ENCODE measurements at places on chromosomes 7 and 10. TPM values are rescaled to one million over a fixed set of nuclear protein-coding genes. Genes with fewer than 3 reads are reported as not detected.
A peak's percentile ranks its signal among the peaks of the same experiment; 100 is the strongest.

DNA sequence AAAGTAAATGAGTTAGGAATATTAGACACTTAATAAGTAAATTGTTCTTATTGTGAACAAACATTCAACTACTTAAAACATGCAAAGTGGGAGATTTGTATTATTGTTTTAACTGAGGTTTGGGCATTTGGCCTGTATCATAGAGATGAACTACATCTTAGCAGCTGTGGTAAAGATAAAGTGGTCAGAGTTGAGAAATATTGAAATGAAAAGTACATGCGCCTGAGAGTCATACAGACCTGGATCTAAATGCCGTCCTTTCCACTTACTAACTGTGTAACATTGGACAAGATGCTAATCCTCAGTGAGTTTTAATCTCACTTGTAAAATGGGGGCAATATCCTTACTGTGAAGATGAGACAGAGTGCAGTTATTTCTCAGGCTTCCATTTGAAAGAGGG is 74.5 kb downstream of the KMT2E start:
- H3K27me3 ChIP-seq, result peaks cover 2% of the 10 kb centered on the region
- no peaks in the 10 kb centered on the region for H3K36me3 ChIP-seq
- DNase-seq, result no peak

GRCh38 chr7:130529417-130529816 is 37.5 kb downstream of the MEST start:
- peaks cover 4% of the 10 kb centered on the region for H3K4me1 ChIP-seq
- H3K36me3 ChIP-seq, result peaks cover 23% of the 10 kb centered on the region
- no peak overlapping the region for H3K27ac ChIP-seq
- no peak for DNase-seq
- H3K27me3 ChIP-seq, result no peaks in the 10 kb centered on the region

ADCYAP1R1 gene
- not detected for polyA plus RNA-seq

DNA sequence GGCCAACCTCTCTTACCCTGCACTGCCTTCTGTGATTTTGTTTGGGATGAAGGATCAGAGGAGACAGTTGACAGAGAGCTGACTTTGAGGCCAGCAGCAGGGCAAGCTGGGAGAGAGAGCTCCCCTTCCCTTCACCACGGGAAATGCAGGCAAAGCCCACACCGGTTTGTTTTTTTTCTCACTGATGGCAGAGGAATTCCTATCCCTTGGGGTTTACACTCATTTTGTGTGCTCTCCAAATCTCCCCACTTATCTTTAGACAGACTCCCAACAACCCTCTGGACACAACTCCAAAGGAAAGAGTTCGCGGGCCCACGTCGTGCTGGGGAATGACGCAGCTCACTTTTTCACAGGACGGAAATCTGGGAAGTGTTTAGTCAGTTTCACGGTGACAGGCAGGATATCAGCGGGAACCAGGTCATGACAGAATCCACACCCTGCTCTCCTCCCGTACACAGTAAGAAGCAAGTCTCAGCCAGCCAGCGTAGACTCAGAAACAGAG is 68.3 kb upstream of the FAM171A1 start:
- no peak overlapping the region for H3K27ac ChIP-seq
- peaks cover 2% of the 10 kb centered on the region for H3K27me3 ChIP-seq
- no peaks in the 10 kb centered on the region for H3K36me3 ChIP-seq
- no peak for DNase-seq
- peaks cover 4% of the 10 kb centered on the region for H3K4me1 ChIP-seq

DNA sequence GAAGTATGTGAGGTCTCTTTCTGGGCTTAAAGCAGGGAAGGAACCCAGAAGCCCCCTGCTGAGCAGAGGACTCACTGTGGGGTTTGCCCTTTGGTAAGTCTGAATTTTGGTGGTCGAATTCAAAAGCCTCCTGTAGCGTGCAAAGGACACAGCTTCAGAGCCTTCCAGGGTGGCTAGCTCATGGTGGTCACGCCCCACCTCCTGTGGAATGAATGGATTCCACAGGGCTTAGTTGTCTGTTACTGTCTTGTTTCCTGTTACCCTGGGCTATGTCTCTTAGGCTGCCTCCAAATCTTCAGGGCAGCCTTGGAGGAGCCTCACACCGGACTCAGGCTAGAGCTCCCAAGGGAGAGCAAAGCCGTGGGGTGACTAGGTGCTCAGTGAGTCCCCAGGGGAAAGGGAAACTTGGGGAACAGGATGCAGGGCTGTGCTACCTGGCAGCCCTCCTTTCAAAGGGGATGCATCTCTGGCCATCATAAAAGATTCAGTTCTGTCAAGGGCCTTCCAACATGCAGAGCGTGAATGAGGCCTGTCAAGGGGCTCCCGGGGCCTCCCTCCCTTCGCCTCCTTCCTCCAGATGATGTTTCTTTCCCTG is 211.7 kb downstream of the CCSER2 start:
- H3K4me1 ChIP-seq, result peaks cover 7% of the 10 kb centered on the region
- H3K27ac ChIP-seq, result no peak overlapping the region
- H3K27me3 ChIP-seq, result peaks cover 4% of the 10 kb centered on the region
- DNase-seq, result no peak
- no peak overlapping the region for H3K4me3 ChIP-seq

- no peaks in the 10 kb centered on the region for H3K4me1 ChIP-seq
- no peak for DNase-seq
- no peak overlapping the region for H3K4me3 ChIP-seq
These were observed 9.0 kb upstream of the CHN2 start for GRCh38 chr7:29185613-29186012.

MMP21 gene
- polyA plus RNA-seq, result not detected

- H3K4me1 ChIP-seq, result no peaks in the 10 kb centered on the region
- no peaks in the 10 kb centered on the region for H3K27me3 ChIP-seq
- H3K4me3 ChIP-seq, result no peak overlapping the region
- no peak overlapping the region for H3K27ac ChIP-seq
- no peaks in the 10 kb centered on the region for H3K36me3 ChIP-seq
- no peak for DNase-seq
These were observed 179.6 kb downstream of the TCERG1L start for GRCh38 chr10:131131726-131132591.

- peaks cover 2% of the 10 kb centered on the region for H3K27me3 ChIP-seq
- H3K4me3 ChIP-seq, result no peak overlapping the region
- DNase-seq, result no peak
- no peaks in the 10 kb centered on the region for H3K36me3 ChIP-seq
- H3K27ac ChIP-seq, result no peak overlapping the region
These were observed 996.8 kb downstream of the KCNMA1 start for GRCh38 chr10:76640806-76641205.

GRCh38 chr10:13105184-13105583 is 5.2 kb downstream of the OPTN start:
- H3K27ac ChIP-seq, result peak overlapping the region; percentile 89
- peak overlapping the region; percentile 57 for H3K4me3 ChIP-seq
- H3K27me3 ChIP-seq, result peaks cover 4% of the 10 kb centered on the region
- no peak for DNase-seq

- H3K27me3 ChIP-seq, result peaks cover 6% of the 10 kb centered on the region
- H3K27ac ChIP-seq, result peak overlapping the region; percentile 98
- no peak for DNase-seq
- H3K4me1 ChIP-seq, result peaks cover 25% of the 10 kb centered on the region
These were observed 657 bp downstream of the CDNF start for GRCh38 chr10:14837003-14837756.

GRCh38 chr10:103514244-103514643 is 20.7 kb downstream of the NEURL1 start:
- peaks cover 6% of the 10 kb centered on the region for H3K4me1 ChIP-seq
- H3K27me3 ChIP-seq, result peaks cover 5% of the 10 kb centered on the region
- no peak for DNase-seq
- no peak overlapping the region for H3K27ac ChIP-seq

DNA sequence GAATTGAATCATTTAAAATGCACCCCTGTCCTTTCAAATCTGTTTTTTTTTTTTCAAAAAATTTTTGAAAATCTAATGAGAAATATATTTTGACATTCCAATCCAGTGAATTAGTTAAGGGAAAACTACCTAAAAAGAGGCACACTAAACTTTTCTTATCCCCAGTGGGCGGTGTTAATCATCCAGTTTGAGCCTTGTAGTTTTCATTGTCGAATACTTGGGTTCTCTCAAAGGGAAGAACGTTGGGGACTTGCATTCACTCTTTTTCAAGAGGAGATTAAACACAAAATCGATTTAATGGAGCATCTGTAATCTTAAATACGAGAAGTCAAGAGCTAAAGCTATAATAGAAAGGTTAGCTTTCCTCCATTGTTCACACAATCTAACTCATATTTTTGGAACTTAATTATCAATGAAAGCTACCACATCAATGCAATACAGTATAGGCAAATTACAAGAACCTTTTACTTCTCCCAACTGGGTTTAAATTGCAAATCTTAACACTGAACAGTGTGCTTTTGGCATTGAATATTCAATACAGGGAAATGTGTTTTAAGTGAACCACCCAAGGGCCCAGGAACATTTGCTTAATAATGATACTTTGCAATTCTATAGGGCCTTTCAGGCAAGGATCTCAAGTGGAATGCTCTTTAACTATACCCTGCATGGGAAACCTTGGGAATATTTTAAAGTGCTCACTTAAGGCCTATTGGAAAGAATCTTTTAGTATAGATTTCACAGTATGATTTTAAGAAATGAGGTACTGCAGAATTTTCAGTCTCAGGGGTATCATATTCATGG is 13.1 kb upstream of the SP8 start:
- H3K4me3 ChIP-seq, result no peak overlapping the region
- no peak overlapping the region for H3K27ac ChIP-seq
- H3K36me3 ChIP-seq, result no peaks in the 10 kb centered on the region
- H3K27me3 ChIP-seq, result peaks cover 36% of the 10 kb centered on the region
- no peak for DNase-seq

MLLT10 gene
- polyA plus RNA-seq, result 5.1 TPM

- H3K27ac ChIP-seq, result peak within 1 kb of the TSS; percentile 94
- H3K4me1 ChIP-seq, result peaks cover 41% of the 10 kb centered on the region
- peak; percentile 91 for DNase-seq
- H3K36me3 ChIP-seq, result peaks cover 13% of the 10 kb centered on the region
- peaks cover 4% of the 10 kb centered on the region for H3K27me3 ChIP-seq
These were observed at the start of gene TPK1 for GRCh38 chr7:144835652-144836544. TSS of gene TPK1 (minus strand) at chr7:144836053. CDS start at chr7:144835602, 451 bp downstream.

GRCh38 chr7:26390016-26390415 is 98.4 kb downstream of the SNX10 start:
- no peak overlapping the region for H3K27ac ChIP-seq
- H3K27me3 ChIP-seq, result peaks cover 1% of the 10 kb centered on the region
- no peaks in the 10 kb centered on the region for H3K36me3 ChIP-seq
- H3K4me1 ChIP-seq, result no peaks in the 10 kb centered on the region

GRCh38 chr7:2980401-2981102 is 63.1 kb downstream of the CARD11 start:
- H3K36me3 ChIP-seq, result no peaks in the 10 kb centered on the region
- peaks cover 93% of the 10 kb centered on the region for H3K4me1 ChIP-seq
- peaks cover 8% of the 10 kb centered on the region for H3K27me3 ChIP-seq

- H3K27me3 ChIP-seq, result peaks cover 5% of the 10 kb centered on the region
- no peak overlapping the region for H3K4me3 ChIP-seq
These were observed 124.8 kb downstream of the ADCY1 start for GRCh38 chr7:45699015-45699309.

DNA sequence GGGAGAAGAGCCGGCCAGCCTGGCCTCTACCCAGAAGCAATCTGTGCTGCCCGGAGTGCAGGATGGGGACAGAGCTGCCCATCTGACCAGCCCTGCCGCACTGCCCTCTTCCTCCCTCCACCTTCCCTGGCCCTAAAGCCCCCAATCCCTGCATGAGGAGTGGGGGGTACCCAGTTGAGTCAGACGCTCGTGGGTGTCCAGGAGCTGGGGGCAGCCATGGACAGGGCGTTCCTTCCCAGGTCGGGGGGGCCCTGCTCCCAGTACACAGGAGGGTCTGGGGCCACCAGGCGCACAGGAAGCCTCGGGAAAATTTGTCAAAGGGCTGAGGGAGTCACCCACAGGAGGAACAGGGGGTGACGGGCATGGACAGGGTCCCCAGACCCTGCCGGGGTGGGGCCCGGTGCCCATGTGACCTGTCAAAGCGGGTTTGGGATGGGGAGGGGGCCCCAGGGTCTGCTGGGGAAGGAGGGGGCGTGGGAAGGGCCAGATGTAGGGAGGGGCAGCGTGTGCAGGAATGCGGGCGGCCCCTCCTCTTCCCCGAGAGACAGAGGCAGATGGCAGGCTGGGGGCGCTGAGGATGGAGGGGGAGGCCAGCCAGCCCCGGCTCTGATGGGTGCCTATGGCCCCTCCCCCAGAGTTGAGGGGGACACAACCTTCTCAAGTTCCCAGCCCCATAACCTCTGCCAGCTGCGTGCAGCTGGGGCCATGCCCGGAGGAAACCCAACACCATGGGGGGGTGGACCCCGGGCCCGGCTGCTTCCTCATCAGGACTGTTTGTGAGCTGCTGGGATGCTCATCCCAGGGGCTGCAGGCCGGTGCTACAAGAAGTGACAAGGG is 21.5 kb upstream of the GRIFIN start:
- DNase-seq, result no peak
- no peak overlapping the region for H3K27ac ChIP-seq
- peaks cover 2% of the 10 kb centered on the region for H3K4me1 ChIP-seq
- no peaks in the 10 kb centered on the region for H3K36me3 ChIP-seq
- no peak overlapping the region for H3K4me3 ChIP-seq

FEZF1 gene
- not detected for polyA plus RNA-seq

- no peak overlapping the region for H3K27ac ChIP-seq
- no peaks in the 10 kb centered on the region for H3K4me1 ChIP-seq
- no peak for DNase-seq
- no peaks in the 10 kb centered on the region for H3K36me3 ChIP-seq
- H3K4me3 ChIP-seq, result no peak overlapping the region
These were observed 30.8 kb upstream of the DRGX start for GRCh38 chr10:49426490-49427360.

- H3K4me3 ChIP-seq, result peak overlapping the region; percentile 62
- H3K27me3 ChIP-seq, result peaks cover 2% of the 10 kb centered on the region
- DNase-seq, result no peak
- H3K36me3 ChIP-seq, result no peaks in the 10 kb centered on the region
- H3K4me1 ChIP-seq, result no peaks in the 10 kb centered on the region
These were observed 534 bp downstream of the FZD9 start for GRCh38 chr7:73433924-73434700.

HNRNPF gene
- 274 TPM for polyA plus RNA-seq

GRCh38 chr10:29865700-29866355 is 193.6 kb downstream of the JCAD start:
- DNase-seq, result no peak
- no peaks in the 10 kb centered on the region for H3K4me1 ChIP-seq
- no peaks in the 10 kb centered on the region for H3K27me3 ChIP-seq
- H3K4me3 ChIP-seq, result no peak overlapping the region
- no peak overlapping the region for H3K27ac ChIP-seq

GRCh38 chr10:113947184-113948041 is 93.0 kb downstream of the NHLRC2 start:
- H3K4me1 ChIP-seq, result peaks cover 5% of the 10 kb centered on the region
- DNase-seq, result no peak
- H3K36me3 ChIP-seq, result peaks cover 4% of the 10 kb centered on the region
- H3K27ac ChIP-seq, result no peak overlapping the region

HPS6 gene
- polyA plus RNA-seq, result 34.0 TPM

ENKUR gene
- polyA plus RNA-seq, result 1.4 TPM

- peak overlapping the region; percentile 75 for H3K27ac ChIP-seq
- H3K27me3 ChIP-seq, result no peaks in the 10 kb centered on the region
These were observed 213.6 kb upstream of the FZD1 start for GRCh38 chr7:91050677-91051076.

SEMA3E gene
- polyA plus RNA-seq, result not detected

GRCh38 chr10:73894245-73894971 is 16.5 kb upstream of the PLAU start:
- H3K27me3 ChIP-seq, result peaks cover 8% of the 10 kb centered on the region
- peak; percentile 56 for DNase-seq
- H3K27ac ChIP-seq, result no peak overlapping the region
- H3K36me3 ChIP-seq, result no peaks in the 10 kb centered on the region
- H3K4me1 ChIP-seq, result peaks cover 17% of the 10 kb centered on the region

- peaks cover 10% of the 10 kb centered on the region for H3K27me3 ChIP-seq
- no peak for DNase-seq
- H3K4me3 ChIP-seq, result no peak overlapping the region
- no peak overlapping the region for H3K27ac ChIP-seq
These were observed 3.6 kb downstream of the ARHGAP21 start for GRCh38 chr10:24720096-24720495.

Data from immature natural killer cell (primary cell).